ENCODE measurements at places on chromosomes 6 and 20. TPM values are rescaled to one million over a fixed set of nuclear protein-coding genes. Genes with fewer than 3 reads are reported as not detected.
A peak's percentile ranks its signal among the peaks of the same experiment; 100 is the strongest.

DNA sequence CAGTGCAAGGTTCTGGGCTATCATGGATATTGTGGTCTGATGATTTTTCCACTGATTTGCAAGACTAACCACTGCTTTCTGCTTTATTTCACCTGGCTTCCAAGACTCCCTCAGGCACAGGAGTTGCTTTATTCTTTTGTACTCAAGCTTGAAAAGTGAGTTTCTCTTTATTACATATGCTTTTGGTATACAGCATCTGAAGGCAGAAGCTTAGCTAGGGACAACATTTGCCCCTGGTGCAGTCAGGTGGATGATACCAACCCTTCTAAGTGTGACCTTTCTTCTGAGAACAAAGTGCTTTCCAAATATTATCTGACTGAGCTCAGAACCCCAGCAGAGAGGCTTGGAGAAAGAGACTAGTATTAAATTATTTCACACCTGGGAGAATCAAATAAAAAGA is 94.0 kb upstream of the PHACTR1 start:
- DNase-seq, result no peak

DNA sequence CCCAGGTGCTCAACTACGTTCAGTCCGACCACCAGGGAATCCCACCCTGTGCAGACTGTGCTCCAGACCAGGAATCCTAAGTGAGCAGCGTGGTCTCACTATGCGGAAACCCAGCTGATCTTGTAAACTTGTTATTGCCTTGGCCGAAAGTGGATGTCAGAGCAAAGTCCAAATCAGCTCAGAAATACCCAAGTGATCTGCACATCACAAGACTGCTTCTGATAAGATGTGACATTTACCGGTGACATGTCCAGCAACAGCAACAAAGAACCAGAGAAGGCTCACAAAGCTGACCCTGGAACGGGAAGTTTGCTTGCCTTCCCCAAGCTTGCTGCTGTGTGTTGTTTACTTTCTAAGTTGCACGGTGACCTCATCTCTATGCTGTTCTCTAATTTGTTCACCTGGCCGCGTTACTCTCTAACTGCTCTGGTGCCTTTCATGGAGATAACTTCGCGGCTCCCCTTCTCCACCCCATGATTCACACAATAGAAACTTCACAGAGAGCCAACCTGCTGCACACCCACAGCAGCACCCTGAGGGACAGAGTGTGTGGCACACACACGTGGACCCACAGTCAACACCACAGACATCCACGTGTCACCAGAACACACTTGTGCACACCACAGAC is 1.7 kb downstream of the BNIP5 start:
- DNase-seq, result no peak

GRCh38 chr6:14434916-14435690 is 317.5 kb downstream of the CD83 start:
- DNase-seq, result no peak

DNA sequence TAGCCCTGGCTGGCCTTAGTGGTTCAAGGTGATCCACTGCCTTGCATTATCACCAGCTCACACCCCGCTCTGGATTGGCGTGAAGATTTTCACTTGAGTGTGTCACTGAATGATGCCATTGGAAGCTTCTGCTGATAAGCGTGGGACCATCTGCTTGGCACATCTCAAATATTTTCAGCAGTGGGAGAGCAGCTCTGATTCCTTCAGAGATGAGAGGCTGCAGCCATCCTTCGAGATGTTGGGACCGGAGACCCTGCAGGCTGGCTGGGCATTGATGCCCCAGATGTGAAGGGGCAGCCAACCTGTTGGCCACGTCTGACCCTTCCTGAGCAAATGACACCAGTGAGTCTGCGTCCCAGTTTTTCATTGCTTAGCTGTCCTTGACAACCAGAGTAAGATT is at the start of gene MAS1:
Gene MAS1 (plus strand): TSS at position 197 of the 400 bp plus-strand sequence. CDS start 15,968 bp downstream, outside the sequence.
- no peak for DNase-seq

DNA sequence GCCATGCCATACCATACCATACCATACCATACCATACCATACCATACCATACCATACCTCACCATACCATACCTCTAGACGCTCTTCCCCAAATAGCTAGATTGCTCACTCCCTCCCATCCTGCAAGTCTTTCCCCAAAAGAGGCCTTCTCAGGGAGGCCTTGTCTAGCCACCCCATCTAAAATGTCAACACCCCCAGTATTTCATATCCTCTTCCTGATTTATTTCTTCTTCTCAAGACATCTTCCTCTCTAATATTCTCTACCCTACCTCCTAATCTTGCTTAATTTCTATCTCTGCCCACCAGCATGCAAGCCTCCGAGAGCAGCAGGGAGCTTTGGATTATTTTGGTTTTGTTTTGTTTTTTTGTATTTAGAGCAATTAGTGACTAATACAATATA is 225.2 kb upstream of the RREB1 start:
- DNase-seq, result no peak

GRCh38 chr6:167550941-167551627 is 226.2 kb downstream of the TTLL2 start:
- DNase-seq, result peak; percentile 88

DNA sequence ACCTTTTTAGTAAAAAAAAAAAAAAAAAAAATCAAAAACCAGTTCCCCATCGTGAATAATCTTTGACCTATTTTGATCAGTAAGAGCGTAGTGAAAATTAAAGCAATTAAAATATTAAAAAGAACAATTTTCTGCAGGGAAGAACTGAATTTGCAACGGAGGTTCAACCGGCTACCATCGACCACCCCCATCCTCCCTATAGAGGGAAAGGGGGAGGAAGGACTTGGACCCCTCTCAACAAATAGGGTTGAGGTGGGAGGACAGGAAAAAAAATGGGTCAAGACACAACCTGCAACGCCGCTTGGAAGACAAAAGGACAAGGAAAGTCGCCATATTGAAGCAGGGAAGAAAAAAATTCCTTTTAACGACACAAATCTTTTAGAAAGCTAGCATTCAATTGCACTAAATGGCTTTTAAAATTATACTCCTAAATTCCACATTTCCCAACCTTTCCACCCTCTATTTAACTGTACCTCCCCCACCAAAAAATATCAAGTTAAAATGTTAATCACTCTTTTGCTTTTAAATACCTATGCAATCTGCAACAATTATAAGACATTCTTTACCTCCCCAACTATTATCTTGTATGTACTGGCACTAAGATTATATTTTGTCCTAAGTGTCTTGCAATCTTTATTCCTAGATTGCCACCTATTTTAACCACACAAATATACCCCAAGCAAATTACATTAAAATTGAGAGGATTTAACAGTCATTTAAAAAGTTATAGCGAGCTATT is 1.7 kb downstream of the PPP1R10 start:
- no peak for DNase-seq

GRCh38 chr20:43151901-43152300 is 37.8 kb downstream of the PTPRT start:
- DNase-seq, result no peak

Gene SH3BGRL2
- polyA plus RNA-seq, result 5.2 TPM

DNA sequence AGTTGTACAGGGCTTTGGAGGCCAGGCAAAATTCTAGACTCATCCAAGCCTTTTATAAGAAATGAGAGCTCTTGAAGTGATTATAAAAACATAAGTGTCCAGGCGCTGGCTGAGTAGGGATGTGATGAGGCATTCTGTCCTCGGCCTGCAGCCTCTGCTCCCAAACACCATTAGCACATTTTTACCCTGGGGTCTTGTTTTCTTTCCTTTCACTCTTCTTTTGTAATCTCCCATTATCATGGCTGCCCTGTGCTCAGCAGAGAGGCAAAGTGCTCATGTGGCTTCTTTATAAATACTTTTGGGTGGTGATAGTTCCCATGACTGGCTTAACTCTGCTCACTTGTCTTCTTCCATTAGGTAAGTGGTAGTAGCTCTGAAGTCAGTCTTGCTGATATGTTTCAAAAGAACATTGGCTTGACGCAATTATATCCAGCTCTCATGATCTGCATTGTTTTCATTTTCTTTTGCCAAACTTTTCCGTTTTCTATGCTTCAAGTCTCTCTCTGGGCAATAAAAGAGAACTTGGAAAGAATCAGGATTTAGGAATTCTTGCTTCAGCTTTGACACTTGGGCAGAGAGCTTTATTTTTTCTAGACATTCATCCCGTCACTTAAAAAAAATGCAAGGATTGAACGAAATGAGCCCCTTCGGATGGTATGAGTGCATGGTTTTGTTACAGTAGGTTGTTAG is 61.1 kb downstream of the CAP2 start:
- DNase-seq, result no peak

Gene PRR18
- not detected for polyA plus RNA-seq

Gene MRAP2
- 0.14 TPM for polyA plus RNA-seq

- DNase-seq, result peak; percentile 40
Measured at GRCh38 chr20:19945732-19946670, 71.2 kb upstream of the NAA20 start.

DNA sequence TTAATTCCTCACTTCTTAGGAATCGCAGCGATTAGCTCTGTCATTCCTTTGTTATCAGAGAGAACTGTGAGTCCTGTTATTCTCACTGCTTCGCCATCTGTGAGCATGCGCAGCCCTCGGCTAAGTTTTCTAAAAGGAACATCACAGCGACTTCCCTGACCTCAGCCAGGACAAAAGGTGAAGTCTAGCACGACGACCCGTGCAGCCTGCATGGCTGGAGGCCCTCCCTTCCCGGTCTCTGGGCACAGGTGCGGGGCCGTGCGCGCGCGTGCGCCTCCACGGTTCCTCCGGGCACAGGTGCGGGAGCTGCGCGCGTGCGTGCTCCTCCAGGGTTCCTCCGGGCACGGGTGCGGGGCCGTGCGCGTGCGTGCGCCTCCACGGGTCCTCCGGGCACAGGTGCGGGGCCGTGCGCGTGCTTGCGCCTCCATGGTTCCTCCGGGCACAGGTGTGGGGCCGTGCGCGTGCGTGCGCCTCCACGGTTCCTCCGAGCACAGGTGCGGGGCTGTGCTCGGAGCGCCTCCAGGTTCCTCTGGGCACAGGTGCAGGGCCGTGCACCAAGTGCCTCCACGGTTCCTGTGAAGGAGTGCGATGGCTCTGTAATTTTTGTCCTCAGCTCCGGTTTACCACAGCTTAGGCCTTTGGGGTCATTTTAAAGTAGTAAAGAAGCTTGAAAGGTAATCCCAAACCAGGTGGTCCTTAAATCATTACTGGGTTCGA is 212.3 kb downstream of the ERMARD start:
- no peak for DNase-seq

DNA sequence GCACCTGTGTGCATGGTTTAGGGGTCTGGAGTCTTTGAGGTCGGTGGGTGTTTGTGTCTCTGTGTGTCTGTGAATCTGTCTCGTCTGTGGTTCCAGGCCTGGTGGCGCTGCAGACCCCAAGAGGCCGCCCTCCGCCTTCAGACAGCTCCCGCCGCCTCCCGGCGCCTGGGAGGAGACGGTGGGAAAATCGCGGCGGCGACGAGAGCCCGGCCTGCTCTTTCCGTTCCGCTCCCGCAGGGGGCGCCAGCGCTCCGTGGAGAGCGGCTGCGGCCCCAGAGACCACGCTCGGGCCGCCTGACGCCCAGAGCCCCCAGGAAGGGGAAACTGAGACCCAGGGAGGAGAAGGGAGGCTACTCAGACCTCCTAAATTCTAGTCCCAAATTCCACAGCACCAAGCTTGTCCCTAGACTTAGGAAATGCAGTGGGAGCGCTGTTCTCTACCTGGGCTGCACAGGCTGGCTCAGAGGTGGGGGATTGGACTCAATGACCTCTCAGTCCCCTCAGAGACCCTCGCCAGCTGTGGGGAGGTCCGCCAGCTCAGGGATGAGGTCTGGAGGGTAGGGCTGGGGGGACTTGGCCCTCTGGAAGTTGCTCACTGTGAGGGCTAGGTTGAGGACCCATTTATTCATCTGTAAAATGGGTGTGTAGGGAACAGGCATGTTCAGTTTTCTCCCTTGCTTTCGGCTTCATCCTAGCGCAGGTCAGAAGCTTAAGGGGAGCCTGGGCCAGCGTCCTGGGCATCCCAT is 36.9 kb upstream of the BLCAP start:
- DNase-seq, result peak; percentile 49

DNA sequence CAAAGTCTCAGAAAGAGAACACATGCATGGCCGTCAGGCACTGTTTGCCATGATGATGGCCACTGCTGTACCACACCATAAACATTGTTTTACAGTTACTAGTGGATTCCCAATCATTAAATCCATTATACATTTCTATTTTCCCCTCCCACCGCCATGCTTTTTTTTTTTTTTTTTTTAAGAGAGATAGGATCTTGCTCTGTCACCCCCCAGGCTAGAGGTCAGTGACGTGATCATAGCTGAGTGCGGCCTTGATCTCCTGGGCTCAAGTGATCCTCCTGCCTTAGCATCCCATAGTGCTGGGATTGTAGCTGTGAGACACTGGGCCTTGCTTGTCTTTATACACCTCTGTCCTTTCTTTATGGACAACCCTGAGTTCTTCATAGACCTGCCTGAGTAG is 4.3 kb upstream of the BTN3A3 start:
- no peak for DNase-seq

Gene OR12D3
- polyA plus RNA-seq, result not detected

GRCh38 chr6:79797912-79798311 is 149.4 kb downstream of the ELOVL4 start:
- no peak for DNase-seq

GRCh38 chr6:122330315-122330714 is 69.1 kb upstream of the HSF2 start:
- DNase-seq, result no peak

Gene BNIP5
- not detected for polyA plus RNA-seq

GRCh38 chr6:164396071-164397047 is 913.0 kb downstream of the C6orf118 start:
- no peak for DNase-seq

Gene SYCP2L
- polyA plus RNA-seq, result 0.13 TPM

- no peak for DNase-seq
Measured at GRCh38 chr20:62812181-62812906, 4.5 kb upstream of the COL9A3 start.

GRCh38 chr6:14001329-14002012 is 76.7 kb downstream of the RNF182 start:
- DNase-seq, result no peak

DNA sequence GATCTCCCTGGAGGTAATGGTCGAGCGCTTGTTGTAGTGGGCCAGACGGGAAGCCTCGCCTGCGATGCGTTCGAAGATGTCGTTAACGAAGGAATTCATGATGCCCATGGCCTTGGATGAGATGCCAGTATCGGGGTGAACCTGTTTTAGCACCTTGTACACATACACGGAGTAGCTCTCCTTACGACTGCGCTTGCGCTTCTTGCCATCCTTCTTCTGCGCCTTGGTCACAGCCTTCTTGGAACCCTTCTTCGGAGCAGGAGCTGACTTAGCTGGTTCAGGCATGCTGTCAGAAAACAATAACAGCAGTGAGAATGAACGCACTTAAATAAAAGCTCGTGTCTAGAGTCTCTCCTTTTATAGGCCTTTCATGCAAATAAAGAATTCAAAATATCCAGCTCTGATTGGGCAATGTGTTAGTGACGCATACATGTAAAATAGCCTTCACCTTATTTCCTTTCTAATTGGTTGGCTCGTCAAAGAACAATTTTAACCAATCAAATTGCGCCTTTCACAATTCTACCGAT is 129.2 kb downstream of the HFE start:
- DNase-seq, result peak; percentile 78

- no peak for DNase-seq
Measured at GRCh38 chr6:24126586-24127192, 674 bp downstream of the NRSN1 start.

Gene TSHZ2
- 4.1 TPM for polyA plus RNA-seq

Gene DLL1
- polyA plus RNA-seq, result 27.2 TPM

Data from heart right ventricle (tissue), 16 donors.